ENCODE measurements at places on chromosomes 7 and 10.

GRCh38 chr7:47371317-47371716, 210.6 kb downstream of the TNS3 start:
- H3K27me3 ChIP-seq: peaks cover 4% of the 10 kb centered on the region
- H3K36me3 ChIP-seq: no peaks in the 10 kb centered on the region
- H3K27ac ChIP-seq: no peak overlapping the region

DNA sequence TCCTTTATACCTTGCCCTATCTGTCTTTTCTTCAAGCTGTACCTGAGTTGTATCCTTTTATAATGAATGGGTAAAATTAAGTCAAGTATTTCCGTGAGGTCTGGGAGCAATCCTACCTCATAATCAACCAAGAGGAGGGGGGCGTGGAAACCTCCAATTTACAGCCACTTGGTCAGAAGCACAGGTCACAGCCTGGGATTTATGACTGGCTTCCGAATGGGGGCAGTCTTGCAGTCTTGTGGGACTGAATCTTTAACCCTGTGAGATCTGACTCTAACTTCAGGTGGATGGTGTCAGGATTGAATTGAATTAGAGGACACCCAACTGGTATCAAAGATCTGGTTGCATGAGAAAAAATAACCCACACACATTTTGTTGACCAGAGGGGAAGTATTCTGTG, 23.5 kb upstream of the KCNMA1 start:
- no peaks in the 10 kb centered on the region for H3K36me3 ChIP-seq
- H3K4me1 ChIP-seq: no peaks in the 10 kb centered on the region
- peaks cover 2% of the 10 kb centered on the region for H3K27me3 ChIP-seq
- no peak overlapping the region for H3K27ac ChIP-seq

DNA sequence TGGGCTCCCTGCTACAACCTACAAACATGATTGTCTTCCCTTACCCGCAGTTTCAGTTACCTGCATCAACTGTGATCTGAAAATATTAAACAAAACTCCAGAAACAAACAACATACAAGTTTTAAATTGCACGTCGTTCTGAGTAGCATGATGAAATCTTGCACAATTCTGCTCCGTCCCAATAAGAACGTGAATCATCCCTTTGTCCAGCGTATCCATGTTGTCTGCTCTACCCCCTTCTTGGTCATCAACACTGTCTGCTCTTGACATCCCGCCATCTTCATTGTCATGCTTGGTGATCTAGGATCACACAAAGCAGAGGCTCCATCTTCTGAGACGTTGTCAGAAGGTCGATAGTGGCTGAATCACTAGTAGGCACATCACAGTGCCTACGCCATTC, 53.9 kb downstream of the ACADSB start:
- H3K27me3 ChIP-seq: peaks cover 5% of the 10 kb centered on the region
- H3K27ac ChIP-seq: no peak overlapping the region
- no peaks in the 10 kb centered on the region for H3K4me1 ChIP-seq
- DNase-seq: no peak
- no peak overlapping the region for H3K4me3 ChIP-seq
- no peaks in the 10 kb centered on the region for H3K36me3 ChIP-seq

GRCh38 chr7:45089341-45089891, 647 bp upstream of the NACAD start:
- peak overlapping the region; percentile 64 for H3K4me3 ChIP-seq
- H3K27ac ChIP-seq: no peak overlapping the region

DNA sequence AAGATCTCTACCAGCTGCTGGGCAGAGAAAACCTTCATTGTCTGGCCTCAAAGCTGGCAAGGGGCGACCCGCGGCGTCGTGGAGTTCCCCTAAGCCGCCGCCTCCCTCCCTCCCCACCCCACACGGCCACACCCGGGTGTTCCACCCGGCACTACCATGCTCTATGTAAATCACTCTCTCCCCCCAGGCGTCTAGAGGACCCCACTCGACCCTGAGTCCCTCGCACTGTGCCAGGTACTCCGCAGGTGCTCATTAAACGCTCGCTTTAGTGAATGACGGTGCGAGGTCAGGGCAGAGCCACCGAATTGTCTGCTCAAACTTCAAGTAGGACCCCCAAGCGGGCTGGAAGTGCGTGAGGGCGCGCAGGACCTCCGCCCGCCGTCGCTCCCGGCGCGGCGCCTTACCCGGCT, 628 bp downstream of the PARP12 start:
- H3K4me1 ChIP-seq: peaks cover 40% of the 10 kb centered on the region
- DNase-seq: no peak
- peaks cover 4% of the 10 kb centered on the region for H3K27me3 ChIP-seq
- peak overlapping the region; percentile 71 for H3K27ac ChIP-seq
- H3K36me3 ChIP-seq: peaks cover 29% of the 10 kb centered on the region

DNA sequence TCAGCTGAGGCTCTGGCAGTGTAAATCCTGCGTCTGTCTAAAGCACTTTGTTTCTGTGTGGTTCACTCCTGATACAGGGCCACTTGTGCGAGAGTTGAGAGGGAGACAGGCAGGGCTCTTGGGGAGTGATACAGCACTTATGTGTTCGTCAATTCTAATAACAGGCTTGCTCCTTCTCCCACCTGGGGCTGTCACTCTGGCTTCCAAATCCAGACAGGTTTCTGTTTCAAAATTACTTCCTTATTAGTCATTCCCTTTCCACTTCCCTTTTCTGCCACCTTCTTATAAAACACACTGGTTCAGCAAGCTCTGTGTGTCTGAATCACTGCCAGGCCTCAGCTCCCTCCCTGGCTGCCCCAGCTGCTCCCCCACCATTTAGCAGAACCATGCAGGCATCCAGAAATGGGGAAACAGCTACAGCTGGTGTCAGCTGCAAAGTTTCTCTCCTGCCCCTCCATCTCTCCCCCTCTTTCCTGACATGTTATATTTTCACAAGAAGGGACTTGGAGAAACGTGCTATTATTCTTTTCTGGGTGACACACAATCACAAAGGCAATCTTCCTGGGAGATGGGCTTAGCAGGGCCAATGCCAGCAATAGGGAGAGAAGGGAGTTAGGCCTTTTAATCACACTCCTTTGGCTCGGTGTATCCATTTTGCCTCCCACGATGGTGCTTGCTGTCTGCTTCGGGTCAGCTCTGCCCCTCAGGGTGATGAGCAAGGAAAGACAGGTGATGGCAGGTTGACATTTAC, 58.4 kb upstream of the ZNRF2 start:
- DNase-seq: no peak
- no peaks in the 10 kb centered on the region for H3K36me3 ChIP-seq
- H3K4me3 ChIP-seq: no peak overlapping the region
- peaks cover 5% of the 10 kb centered on the region for H3K27me3 ChIP-seq
- H3K27ac ChIP-seq: no peak overlapping the region
- peaks cover 7% of the 10 kb centered on the region for H3K4me1 ChIP-seq

- no peak for DNase-seq
- H3K4me1 ChIP-seq: no peaks in the 10 kb centered on the region
- no peaks in the 10 kb centered on the region for H3K36me3 ChIP-seq
- H3K4me3 ChIP-seq: no peak overlapping the region
- H3K27me3 ChIP-seq: no peaks in the 10 kb centered on the region
Measured at GRCh38 chr10:1160561-1161314, 104.6 kb downstream of the WDR37 start.

All from activated T-helper 2 cell treated with anti-CD3 and anti-CD28 coated beads, Interferon-gamma antibody, Interleukin-2, Interleukin-4, amounts not matched to agents 10 μg/mL and 5 μg/mL and 100 μg/mL, durations not matched to agents 14 hours and 24 hours and 36 hours (primary cell).